ENCODE measurements at places on chromosomes 11 and 22.
A peak's percentile ranks its signal among the peaks of the same experiment; 100 is the strongest.

DNA sequence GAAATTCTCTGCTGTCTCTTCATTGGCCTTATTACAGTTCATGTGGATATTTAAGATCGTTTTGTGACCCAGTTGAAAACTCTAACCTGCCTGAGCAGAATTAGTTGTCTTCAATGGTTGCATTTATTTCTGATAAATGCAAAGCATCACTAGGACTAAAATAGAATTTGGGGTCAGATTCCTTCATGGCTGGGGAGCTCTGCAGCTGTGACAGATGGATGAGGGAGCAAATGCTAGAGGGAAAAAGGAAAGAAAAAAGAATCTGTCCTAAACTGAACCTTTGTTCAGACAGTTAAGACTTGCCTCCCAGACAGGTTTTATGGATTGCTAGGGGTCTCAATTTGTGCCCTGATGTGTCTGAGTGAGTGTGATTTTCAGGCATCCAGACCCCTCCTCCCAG lies 113.0 kb downstream of the SYT9 start:
- no peak for DNase-seq

- no peak for DNase-seq
Measured at GRCh38 chr11:127137771-127138280, 137.3 kb upstream of the KIRREL3 start.

DNA sequence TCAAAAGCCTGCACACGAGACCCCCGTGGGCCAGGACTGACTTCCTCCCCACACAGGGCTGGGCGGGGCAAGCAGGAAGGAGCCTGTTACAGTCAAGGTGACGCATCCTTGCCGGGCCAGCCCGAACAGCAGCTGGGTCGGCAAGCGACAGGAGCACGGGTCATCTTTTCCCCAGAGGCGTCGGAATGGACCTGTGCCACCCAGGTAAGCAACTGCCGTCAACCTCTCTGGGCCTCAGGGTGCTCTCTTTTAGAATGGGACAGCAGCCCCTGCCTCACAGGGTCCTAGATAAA lies at the start of gene CYTH4:
TSS of gene CYTH4 (plus strand) at position 124 of the 293 bp plus-strand sequence. CDS start at position 186, 62 bp downstream.
- peak; percentile 50 for DNase-seq

DNA sequence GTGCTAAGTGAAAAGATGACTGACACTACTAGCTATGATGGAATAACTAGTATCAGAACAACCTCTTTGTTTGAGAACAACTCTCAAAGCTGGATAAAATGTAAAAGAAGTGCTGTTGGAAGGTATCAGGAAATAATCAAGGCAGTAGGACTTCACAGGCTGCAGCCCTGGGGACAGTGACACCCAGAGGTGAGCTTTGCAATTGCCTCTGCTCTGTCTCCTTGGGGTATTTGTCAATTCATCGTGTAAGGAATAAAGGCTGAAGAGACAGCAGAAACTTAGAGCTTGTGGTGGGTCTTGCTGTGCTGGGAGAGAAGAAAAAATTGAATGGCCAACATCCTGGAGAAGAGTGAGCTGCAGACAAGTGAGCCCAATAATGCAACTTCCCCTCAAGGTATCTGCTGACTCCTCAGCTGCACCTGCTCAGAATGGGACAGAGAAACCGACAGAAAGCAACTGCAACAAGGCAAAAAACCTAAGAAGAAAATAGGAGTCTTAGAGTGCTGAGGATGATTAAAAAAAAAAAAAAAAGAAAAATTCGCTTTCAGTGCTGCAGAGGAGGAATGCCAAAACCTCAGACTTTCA lies 141.1 kb downstream of the RCN1 start:
- DNase-seq: peak; percentile 36

- no peak for DNase-seq
Measured at GRCh38 chr22:40504285-40505249, 132.0 kb downstream of the MRTFA start.

GRCh38 chr11:49213026-49213560 lies 4.7 kb upstream of the FOLH1 start:
- DNase-seq: no peak

- DNase-seq: no peak
Measured at GRCh38 chr11:79415411-79415810, 25.4 kb downstream of the TENM4 start.
